ENCODE measurements at places on chromosomes 1 and 21. TPM values are rescaled to one million over a fixed set of nuclear protein-coding genes. Genes with fewer than 3 reads are reported as not detected.

BNIPL gene
- total RNA-seq = 0.30 TPM

CDA gene
- not detected for total RNA-seq

SPRR2B gene
- total RNA-seq = not detected

MKNK1 gene
- 19.9 TPM for total RNA-seq

SHE gene
- total RNA-seq = 0.05 TPM

FCRL6 gene
- not detected for total RNA-seq

DR1 gene
- total RNA-seq = 40.4 TPM

ST6GALNAC3 gene
- 2.5 TPM for total RNA-seq

AKNAD1 gene
- total RNA-seq = not detected

MAEL gene
- not detected for total RNA-seq

FCRL2 gene
- total RNA-seq = not detected

KISS1 gene
- total RNA-seq = not detected

UBL4B gene
- not detected for total RNA-seq

SPATA45 gene
- total RNA-seq = not detected
